Ureter (tissue), 1 donor: ENCODE measurements at places on chromosomes 11 and 22. TPM values are rescaled to one million over a fixed set of nuclear protein-coding genes. Genes with fewer than 3 reads are reported as not detected.

GRCh38 chr11:118051611-118052461 is 25.0 kb upstream of the TMPRSS4 start:
- peak; percentile 40 for DNase-seq

DNA sequence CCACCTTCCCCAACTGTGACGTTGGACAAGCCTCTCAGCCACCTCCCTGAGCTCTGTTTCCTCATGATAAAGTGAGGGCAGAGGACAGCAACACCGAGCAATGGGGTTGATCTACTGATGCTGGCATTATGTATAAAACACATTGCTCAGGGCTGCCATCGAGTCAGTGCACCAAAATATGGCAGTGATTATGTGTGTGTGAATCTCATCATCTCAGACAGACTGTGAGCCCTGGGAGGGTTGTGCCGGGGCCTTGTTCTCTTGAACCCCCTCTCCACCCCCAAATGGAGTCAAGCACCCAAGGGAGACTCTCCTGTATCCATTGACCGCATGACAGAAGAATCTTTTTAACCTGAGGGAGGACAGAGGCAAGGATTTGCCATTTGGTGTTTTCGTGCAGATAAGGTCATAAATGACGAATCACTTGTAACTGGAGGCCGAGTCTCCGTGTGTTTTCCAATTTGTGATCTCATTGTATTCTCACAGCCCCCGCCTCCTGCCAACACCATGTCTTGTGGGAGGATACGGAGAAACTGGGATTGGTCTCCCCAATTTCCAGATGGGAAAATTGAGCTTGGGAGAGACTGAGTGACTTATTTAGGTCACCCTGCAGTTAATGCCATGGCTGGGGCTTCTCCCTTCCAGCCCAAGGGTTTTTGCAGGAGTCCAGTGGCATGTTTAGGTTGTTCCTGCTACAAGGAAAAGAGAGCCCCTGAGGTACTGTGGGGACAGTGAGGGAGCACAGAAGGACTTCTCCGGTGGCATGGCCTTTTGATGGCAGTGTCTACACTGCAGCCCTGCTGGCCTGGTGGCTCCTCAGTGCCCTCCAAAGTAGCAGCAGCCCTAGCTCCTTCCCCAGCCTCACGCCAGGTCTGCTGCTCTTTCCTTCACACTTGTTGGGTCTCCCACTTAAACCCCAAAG is 52.4 kb downstream of the CHRDL2 start:
- no peak for DNase-seq

GRCh38 chr11:1570531-1570895 is 1.6 kb downstream of the DUSP8 start:
- DNase-seq: no peak

Gene OR52E8
- total RNA-seq: not detected

Gene DBX1
- total RNA-seq: not detected
